D721Med (cell line): ENCODE measurements at places on chromosomes 5 and 9.

- DNase-seq = no peak
These were observed 549.3 kb downstream of the CCDC171 start for GRCh38 chr9:16102154-16102553.

DNA sequence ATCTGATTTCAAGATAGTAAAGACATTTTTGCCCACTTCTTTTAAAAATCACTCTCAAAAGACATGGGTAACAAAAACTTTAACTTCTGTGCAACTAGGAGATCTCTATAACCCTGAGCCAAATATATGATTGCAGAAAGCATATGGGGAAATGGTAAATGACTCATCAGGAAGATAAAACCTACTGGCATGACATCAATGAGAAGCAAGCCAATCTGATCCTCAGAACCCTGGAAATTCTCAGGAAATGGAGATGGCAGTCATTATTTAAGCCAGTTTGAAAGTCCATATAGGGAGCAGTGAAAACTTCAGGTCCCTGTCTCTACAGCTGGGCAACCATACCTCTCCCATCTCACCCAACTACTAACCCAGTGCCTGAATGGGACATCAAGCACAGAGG lies 249.7 kb upstream of the NREP start:
- DNase-seq = no peak

DNA sequence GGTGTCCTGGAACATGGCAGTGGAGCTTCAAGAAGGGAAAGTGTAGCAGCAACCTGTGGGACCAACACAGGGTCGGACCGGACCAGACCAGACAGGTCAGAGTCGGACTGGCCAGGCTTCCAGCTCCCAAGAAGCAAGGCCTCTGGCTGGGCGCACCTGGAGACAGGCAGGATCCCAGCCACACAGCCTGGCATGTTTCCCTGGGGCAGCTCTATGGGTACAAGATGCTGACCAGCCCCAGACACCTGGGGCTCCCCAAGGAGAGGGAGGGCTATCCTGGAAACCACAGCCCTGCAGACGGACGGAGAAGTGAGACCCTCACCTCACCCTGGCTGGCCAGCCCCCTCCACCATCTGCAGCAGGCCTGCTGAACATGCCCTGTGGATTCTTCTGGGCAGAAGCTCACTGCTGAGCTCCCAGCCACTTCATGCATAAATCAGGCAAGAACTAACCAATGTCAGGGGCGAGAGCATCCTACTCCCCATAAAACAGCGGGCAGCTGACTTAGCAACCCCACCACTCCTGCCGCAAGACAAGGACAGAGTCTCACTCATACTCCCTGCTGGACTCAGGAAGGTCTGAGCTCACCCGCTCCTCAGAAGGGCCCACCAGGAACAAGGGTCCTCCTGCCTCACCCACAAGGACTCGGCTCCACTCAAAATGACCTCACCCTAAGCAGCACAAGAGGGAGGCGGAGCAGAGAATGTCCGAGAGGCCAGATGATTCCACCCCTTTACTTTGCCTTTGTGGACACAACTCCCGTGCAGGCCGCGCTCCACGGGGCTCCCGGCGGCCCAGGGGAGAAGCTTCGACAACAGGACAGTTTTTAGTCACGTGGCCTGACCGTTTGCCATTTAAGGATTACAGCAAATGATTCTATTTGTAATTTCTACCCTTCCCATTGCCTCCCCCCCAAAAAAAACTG lies 2.9 kb upstream of the DPH7 start:
- DNase-seq = no peak

- DNase-seq = no peak
These were observed 40.2 kb upstream of the EXOC3 start for GRCh38 chr5:402615-403359.

GRCh38 chr5:1110307-1111240 lies 1.3 kb downstream of the SLC12A7 start:
- no peak for DNase-seq

- no peak for DNase-seq
These were observed 258.3 kb upstream of the NR4A3 start for GRCh38 chr9:99563364-99563763.

DNA sequence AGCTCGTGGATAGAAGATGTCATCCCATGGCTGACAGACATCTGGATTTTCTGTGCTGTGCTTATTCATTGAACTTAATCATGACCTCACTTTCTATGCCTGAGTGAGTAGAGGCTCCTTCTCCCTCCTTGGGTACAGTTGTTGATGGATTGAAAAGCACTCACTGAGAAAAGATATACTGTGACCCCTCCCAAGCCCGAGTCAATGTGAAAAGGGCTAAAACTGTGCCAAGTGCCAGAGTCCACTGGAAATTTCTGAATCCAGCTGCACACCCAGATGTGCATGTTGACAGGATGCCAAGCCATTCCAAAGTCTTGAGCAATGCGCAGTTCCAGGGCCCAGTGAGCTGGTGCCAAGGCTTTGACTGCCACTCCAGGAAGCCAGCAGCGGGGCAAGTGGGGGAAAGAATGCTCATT lies 473.0 kb downstream of the NTRK2 start:
- no peak for DNase-seq

DNA sequence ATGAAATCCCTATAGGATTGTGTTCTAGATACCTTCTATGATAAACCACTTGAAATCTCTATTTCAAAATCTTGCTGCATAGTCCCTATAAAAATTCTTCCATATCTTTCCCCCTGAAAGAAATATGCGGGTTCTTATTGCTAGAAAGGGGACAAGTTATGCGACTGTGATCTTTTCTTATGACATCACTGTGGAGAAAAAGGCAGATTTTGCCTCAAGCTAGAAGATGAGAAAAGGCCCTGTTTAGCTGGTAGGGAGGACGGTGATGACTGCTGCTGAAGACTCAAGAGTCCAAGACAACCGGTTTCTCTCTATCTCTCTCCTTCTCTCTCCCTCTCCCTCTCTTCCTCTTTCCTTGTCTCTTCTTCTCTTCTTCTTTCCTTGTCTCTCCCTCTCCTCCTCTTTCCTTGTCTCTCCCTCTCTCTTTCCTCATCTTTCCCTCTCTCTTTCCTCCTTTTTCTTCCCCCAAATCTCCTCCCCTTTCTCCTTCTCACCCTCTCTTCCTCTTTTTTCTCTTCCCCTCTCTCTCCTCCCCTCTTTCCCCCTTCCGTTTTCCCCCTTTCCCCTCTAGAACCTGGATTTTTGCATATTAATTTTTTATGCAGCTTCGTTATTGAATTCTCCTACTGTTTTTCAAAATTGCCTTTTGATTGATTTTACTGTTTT lies 5.3 kb downstream of the OR2S2 start:
- DNase-seq = no peak

GRCh38 chr5:178859625-178860521 lies at the start of gene ZNF354B:
Gene ZNF354B, plus strand, starts transcription at chr5:178859953. Its CDS starts 1,095 bp downstream, at chr5:178861048.
- DNase-seq = peak; percentile 89

DNA sequence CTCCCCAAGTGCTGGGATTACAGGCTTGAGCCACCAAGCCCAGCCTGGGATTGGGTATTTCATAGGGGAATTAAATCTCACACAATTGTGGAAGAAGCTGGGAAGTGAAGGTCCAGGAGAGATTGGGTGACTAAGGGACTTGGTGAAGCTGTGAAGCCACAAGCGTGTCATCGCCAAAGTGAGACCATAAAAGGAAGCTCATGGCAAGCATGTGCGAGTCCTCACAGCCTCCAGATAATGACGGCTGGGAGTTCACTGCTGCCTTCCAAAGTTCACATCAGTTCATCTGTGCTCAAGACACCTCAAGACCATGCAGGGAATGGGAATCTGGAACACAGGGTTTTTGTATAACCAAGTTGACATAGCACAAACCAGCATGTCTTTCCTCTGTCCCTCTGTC lies 210.6 kb downstream of the MARCHF11 start:
- DNase-seq = no peak

- no peak for DNase-seq
These were observed 517 bp downstream of the KCNN2 start for GRCh38 chr5:114362197-114362976.

DNA sequence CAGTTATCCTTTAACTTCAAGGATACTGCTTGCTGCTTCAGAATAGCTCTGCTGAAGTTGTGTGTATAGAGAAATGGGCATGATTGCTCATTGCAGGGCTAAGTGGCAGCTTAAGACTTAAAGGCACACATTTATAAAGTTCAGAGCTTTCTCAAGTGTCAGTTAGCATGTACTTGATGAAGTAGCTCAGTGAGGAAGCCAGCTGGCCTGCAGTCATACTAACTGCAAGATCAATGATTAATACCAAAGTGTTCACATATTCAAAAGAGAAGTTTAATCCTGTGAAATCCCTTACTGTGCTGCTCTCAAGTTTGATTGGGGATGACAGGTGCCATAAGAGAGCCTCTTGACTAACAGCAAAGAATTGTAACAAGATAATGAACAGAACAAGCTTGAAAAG lies 483.4 kb upstream of the NUDT12 start:
- DNase-seq = no peak

DNA sequence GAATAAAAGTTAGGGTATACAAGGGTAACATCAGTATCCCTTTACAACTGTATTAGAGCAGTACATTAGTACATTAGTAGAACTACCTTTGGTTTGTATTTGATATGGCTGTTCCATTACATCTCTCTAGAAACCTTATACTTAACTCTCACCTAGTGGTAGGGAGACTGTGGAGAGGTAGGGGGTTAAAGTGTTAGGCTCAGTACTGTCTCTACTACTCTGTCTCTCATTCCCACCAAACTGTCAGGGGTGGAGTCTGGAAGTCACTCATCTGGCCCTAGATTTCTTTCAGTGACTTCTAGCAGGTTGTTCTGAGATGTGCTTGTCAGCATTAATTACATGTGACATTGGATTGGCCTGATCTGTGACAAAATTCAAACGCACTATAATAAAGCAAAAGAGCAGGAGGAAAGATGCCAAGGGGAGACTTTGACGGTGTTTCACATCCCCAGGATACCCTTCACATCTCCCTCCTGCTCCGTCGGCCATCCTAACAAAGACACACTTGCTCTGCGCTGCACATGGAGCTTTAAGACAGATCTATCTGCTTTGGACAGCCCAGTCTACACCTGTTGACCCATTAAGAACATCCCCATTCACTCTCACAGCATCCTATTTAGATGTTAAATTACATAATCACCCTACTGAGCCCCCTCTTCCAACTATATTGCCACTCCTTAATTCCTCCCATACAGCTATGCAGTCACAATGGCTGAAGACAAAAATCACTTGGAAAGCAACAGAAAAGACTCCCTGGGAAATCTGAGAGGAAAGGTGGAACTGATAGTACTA lies 1043.0 kb upstream of the DMAC1 start:
- DNase-seq = no peak

- DNase-seq = no peak
These were observed 81.9 kb upstream of the FREM1 start for GRCh38 chr9:14992081-14992480.

DNA sequence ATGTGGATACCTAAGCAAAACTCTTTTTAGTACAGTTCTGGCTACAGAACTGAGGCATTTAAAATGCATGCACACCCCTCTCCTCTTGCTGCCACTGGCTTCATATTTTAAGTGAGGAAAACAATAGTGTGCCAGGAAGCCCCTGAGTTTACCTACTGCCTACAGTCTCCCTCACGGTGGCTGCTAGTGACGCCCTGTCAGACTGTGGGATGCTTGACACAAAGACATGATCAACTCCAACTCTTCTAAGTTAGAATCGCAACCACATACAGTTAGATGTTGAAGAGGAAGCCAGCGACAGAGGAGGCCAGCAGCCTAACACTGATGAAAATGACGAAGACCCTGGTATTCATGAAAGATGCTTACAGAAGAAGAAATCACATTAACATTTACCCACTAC lies 1.3 kb downstream of the SEC16A start:
- no peak for DNase-seq

DNA sequence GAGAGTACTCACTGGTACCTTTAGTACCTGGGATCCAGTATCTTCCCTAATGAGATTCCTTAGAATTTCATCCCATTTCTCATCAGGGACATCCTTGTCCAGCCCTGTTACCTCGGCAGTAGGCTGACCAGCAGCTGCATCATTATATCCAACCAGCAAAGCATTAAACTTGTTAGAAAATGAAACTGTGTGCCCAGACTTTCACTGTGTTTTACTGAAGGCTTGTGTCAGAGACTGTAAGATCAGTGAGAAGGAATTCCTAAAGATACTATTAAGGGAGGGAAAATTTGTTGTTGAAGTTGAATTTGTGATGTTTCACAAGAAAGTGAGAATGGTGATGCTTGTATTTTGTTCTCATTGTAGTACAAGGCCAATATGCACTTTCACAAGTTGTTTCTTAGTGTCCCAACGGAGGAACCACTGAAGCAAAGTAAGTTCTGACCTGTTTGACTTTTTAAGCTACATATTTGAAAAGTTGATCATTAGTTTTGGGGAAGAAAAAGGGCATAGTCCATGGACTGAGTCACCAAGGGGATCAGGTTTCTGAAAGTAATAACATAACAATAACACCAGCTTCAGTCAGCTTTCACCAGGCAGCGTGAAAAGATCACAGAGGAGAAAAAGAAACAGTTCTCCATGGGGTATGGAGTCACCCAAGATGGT lies 48.8 kb downstream of the GRAMD2B start:
- no peak for DNase-seq

DNA sequence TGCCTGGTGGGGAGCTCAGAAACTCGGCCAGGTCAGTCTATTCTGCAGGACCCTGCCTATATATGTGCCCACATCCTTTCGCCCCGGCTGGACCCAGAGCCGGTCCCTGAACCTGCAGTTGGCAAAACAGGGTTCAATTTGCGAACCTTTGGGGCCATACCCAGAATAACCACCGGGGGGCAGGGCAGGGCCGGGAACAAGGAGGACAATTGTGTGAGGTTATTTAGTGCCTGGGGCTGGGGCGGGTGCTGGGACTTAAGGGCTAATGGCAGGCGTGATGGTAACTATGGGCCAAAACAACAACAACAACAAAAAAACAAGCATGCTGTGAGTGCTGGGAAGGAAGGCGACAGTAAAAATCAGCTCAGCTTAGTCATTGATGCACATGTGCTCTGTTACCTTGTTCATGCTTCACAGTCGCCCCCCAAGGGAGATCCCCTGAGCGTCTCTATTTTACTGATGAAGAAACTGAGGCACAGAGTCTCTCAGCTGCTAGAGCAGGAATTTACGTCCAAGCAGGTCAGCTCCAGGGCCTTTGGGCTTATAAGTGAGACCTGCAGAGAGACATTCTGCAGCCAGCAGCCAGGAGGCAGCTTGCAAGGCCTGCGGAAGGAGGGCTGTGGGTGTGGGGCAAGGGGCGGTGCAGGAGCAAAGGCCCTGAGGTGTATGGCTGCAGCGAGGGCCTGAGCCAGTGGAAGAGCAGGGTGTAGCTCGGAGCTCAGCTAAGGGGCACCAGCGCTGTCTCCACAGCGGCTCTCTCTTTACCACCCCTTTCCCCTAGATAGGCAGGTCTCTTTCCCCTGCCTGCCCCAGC lies 106.0 kb downstream of the PHF2 start:
- peak; percentile 63 for DNase-seq

DNA sequence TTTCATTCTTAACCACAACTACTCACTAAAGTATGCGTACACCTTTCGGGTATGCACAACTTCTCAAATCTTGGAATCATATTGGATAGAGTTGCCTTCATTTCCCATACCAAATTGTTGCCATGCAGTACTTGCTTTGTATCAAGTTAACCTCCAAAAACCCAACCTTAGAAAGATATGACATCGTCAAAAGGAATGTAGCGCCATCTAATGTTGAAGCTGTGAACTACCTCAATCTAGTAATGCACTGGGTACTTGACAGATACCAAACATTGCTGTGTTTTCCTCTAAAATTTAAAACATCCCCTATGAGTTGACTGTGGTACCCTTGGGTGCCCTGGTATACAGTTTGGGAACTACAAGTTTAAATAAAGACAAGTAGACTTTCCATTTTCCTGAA lies 318.4 kb downstream of the ARL15 start:
- DNase-seq = no peak

- DNase-seq = no peak
These were observed 37.0 kb upstream of the RAB3C start for GRCh38 chr5:58545912-58546311.

GRCh38 chr9:82940376-82940775 lies 122.6 kb downstream of the RASEF start:
- DNase-seq = no peak

GRCh38 chr9:114936581-114936980 lies 6.2 kb upstream of the TNFSF8 start:
- no peak for DNase-seq
